Lung (tissue), 17 donors: ENCODE measurements at places on chromosomes 2 and 18. TPM values are rescaled to one million over a fixed set of nuclear protein-coding genes. Genes with fewer than 3 reads are reported as not detected.
A peak's percentile ranks its signal among the peaks of the same experiment; 100 is the strongest.

The IL36RN gene
- total RNA-seq = not detected

The UGT1A10 gene
- total RNA-seq = not detected

The CYP27C1 gene
- total RNA-seq = 2.9 TPM

The RIT2 gene
- not detected for total RNA-seq

The SKOR2 gene
- not detected for total RNA-seq

- no peak for DNase-seq
These were observed 66.8 kb upstream of the STK39 start for GRCh38 chr2:168314236-168314635.

- DNase-seq = no peak
These were observed 148.3 kb upstream of the HDAC4 start for GRCh38 chr2:239548965-239549595.

GRCh38 chr18:36672437-36673344 is 156.1 kb downstream of the TPGS2 start:
- DNase-seq = peak; percentile 63

- DNase-seq = no peak
These were observed 30.5 kb upstream of the SNED1 start for GRCh38 chr2:240967681-240968621.

DNA sequence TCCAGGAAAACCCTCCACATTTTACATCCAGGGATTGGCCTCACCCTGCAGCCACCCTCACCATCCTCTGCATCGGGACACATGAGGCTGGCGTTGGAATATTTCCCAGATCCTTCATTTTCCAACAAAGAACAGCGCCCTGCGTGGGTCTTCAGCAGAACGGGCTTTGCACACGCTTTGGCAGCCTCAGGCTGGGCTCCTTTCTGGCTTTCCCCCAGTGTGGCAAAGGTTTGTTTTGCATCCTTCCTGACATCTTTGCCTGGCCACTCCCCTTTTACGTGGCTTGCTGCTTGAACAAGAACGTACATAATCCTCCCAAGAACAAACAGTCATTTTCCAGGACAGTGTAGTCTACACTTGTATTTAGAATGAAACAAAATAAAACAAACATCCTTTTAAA is 25.6 kb upstream of the GREB1 start:
- DNase-seq = no peak

- DNase-seq = no peak
These were observed 56.2 kb downstream of the PDK1 start for GRCh38 chr2:172612051-172612450.

GRCh38 chr2:19883486-19883885 is 18.3 kb downstream of the TTC32 start:
- no peak for DNase-seq

GRCh38 chr2:29580223-29580622 is 341.2 kb downstream of the ALK start:
- DNase-seq = no peak
